ENCODE measurements at places on chromosomes 6 and 20.

DNA sequence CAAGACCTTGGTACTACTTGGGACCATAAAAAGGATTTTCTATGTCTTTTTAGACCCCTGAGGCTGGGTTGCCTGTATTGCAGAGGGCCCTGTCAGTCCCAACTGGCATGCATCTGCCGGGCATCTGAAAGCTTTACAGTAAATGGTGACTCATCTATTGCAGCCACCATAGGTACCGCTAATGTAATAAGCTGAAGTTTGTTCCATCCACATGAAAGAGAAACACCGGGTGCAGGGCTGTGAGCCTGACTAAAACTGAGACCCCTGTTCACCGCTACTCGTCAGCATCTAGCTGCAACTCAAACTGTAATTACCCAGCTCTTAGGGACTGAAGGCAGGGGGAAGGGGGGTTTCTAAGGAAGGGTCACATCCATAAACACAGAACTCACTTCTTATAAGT, 49.5 kb downstream of the TRERF1 start:
- DNase-seq: no peak

DNA sequence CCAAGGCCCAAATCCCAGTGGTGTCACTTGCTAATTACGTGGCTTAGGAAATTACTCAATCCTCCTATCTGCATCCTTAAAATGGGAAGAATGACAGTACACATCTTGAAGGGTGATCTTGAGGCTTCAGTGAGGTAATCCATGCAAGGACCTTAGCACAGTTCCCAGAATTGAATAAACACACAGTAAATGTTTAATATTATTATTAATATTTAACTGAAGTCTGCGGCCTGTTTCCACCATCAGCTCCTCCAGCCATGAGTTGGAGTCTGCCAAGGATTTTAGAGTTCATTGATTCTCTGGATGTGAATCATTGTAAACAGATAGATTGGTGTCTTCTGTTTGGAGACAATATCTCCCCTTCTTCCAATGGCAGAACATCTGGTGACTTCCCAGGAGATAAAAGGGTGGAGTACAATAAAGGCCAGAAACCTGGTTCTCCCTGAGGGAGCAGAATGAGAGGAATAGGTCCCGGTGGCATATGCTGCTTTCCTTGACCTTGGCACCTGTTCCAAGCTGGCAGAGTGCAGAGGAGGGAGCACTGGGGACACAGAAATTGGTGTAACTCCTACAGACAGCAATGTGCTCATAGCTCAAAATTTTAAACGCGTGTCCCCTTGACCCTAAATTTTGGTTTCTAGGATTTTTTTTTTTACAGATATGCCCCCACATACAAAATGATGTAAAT, 25.4 kb downstream of the UNC5CL start:
- DNase-seq: no peak

- DNase-seq: no peak
These were observed 409.3 kb upstream of the RUNX2 start for GRCh38 chr6:44918671-44919296.

GRCh38 chr6:167341038-167341583, 16.2 kb downstream of the TTLL2 start:
- DNase-seq: no peak

DNA sequence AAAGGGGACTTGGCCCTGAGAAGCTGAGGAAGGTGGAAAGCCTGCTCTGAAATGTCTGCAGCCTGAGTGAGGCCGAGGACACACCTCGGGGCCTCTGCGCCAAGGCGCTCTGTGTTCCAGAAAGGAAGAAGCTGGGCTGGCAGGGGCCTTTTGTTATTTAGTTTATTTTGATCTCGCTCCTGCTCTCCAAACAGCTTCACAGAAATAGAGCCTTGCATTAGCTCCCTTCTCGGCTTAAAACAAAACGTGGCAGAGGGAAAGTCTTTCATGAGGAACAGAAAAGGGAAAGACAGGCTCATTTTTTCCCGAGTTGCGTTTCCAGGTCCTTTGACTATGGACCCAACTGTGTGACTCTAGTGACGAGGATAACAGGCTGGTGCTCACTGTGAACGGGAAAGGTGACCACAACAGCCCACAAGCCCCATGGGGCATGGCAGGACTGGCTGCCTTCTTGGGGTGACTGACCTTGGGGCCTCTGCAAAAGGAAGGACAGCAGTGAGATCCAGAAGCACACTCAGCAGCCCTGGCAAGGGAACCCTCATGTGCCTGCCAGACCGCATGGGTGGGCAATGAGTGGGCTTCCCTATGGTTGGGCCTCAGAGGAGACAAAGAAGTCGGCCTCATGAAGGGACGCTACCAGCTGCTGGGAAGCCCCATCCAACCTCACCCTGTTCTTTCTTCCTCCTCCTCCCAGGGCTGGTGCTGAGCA, 18.7 kb downstream of the LEMD2 start:
- no peak for DNase-seq

GRCh38 chr20:47228654-47229053, 127.8 kb downstream of the ZMYND8 start:
- DNase-seq: no peak

DNA sequence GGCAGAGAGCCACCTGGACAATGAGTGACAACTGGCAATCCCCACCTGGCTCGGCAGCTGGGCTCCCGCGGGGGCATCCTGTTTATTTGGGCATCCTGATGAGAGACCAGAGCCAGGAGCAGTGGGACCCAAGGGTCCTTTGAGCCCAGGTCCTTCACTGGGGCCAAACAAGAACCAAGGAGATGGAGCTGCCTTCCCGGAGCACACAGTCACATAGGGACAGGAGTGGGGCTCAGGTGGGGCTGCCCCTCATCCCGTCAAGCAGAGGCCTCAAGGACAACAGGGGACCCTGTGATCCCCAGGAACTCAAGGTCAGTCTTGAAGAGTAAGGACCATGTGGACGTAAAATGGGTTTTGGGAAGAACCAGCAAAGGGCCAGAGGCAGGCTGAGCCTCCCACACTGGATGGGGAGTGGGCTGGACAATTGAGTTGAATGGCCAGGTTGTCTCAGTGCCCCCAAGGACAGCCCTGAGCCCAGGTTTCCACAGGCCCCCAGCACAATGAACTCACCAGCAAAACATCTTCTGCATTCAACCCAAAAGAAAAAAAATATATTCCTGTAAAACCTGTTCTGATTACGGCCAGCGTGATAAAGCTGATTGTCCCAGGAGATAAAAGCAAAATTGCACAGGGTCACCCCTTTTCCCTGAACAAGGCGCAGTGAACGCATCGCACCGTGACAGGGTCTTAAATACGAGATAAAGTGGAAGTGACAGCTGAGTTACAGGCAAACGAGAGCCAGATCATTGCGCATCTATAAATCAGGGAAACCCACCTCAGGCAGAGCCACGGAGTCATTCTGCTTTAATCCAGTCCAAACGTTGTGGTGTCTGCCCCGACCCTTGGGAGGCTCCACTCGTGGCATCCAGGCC, 86.2 kb downstream of the ANKRD60 start:
- DNase-seq: no peak

- DNase-seq: no peak
These were observed 6.1 kb downstream of the DACT2 start for GRCh38 chr6:168313431-168314011.

GRCh38 chr20:39850246-39850645, 838.8 kb downstream of the MAFB start:
- DNase-seq: no peak

GRCh38 chr6:125750692-125751333, 1.4 kb downstream of the HEY2 start:
- DNase-seq: no peak

- DNase-seq: peak; percentile 17
These were observed 5.4 kb downstream of the SLCO4A1 start for GRCh38 chr20:62647521-62648317.

DNA sequence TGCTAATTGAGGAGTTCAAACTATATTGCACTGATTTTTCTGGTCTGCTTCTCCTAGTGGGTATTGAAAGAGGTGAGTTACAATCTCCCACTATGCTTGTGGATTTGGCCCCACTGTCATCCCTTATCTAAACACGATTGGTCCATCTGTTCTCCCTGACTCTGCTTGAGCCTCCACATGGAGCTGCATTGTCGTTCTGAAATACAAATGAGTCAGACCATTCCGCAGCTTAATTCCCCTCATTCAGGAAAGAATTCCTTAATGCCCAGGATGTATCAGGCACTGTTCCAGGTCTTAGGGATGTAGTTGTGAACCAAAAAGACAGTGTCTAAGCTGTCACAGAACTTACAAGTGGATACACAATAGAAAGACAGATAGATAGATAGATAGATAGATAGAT, 461.9 kb downstream of the QKI start:
- DNase-seq: no peak

DNA sequence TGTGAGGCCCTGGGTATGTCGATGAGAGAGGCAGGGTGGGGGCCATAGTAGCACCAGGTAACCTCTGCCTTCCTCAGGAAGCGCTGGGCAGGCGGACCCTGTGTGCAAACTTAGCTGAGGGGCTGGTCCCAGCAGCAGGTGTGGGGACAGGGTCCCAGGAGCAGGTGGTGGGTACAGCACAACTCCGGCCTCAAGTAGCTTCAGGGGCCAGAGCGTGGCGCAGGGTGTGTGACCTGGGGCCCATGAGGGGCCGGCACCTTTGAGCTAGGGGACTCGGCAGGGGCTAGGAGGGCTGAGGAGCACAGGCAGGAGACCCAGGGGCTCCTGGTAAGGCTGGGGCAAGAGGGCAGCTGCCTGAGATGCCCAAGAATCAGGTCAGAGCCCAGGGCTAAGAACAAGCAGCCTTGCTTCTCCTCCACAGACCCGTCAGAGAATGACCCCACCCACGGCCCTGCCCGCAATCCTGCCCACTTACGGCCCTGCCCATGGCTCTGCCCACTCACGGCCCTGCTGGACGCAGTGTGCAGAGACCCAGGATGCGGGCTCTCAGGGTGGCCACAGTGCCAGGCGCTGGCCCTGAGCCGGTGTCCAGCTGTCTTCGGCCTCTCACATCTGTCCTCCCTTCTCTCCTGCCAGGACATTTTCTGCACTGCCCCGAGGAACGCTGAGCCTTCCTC, 30.9 kb downstream of the CHRNA4 start:
- no peak for DNase-seq

- no peak for DNase-seq
These were observed 6.1 kb upstream of the RNF8 start for GRCh38 chr6:37347670-37348111.

- no peak for DNase-seq
These were observed 7.6 kb downstream of the NKAIN4 start for GRCh38 chr20:63246490-63247288.

DNA sequence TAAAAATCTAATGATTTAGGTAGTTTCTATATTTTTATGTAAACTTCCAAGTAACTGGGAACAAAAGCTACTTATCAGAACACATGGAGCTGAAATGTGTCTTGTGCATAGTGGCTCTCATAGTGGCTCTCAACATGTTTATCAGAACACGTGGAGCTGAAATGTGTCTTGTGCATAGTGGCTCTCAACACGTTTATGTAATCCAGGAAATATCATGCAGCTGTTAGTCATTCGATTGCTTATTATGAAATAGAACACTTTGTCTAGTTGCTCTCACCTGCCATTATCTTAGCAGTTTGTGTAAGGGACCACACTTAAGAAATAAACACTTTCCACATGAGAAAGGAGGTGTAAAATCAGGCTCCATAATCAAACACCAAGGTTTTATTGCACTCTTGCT, 119.2 kb upstream of the ASCC3 start:
- no peak for DNase-seq

GRCh38 chr20:38604873-38605303, 3.3 kb downstream of the ARHGAP40 start:
- no peak for DNase-seq
